ENCODE measurements at places on chromosomes 3 and 15.

DNA sequence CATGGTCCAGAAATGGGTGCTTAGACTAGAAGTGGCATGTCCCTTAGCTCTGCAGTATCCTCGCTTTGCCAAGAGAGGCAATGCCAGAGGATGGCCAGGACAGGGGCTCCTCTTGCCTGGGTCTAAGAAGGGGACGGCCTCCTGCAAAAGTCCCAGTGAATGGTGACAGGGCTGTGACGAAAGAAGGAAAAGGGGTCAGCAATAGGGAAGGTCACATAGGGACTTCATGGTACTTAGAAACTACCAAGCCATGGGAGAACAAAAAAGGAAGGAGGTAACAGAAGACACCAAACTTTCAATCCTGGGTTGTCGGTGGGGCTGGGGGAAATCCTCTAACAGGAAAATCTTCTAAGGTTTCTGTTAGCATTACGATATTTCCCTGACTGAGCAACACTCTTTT is 36.2 kb upstream of the ATOSA start:
- DNase-seq: no peak

GRCh38 chr3:106628407-106628806 is 748.8 kb upstream of the CCDC54 start:
- DNase-seq: no peak

DNA sequence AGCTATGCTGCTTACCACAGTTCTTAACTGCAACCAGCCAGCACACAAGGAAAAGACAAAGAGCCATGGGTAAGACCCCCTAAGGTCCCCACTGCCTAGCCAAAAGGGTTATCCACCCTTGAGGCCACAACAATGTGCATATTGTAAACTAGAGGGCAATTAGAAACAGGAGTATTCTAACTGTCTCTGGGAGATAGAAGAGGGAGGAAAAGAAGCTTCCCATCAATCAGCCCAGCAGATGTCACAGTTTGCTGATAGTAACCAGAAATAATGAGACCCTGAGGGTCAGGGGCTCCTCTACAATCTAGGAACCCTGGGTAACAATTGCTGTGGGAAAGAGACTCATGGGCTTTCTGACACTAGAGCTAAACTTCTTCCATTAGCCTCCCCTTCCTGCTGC is 20.6 kb upstream of the IFT57 start:
- no peak for DNase-seq

- peak; percentile 69 for DNase-seq
Observed at GRCh38 chr3:66407611-66408218, 93.1 kb downstream of the LRIG1 start.

DNA sequence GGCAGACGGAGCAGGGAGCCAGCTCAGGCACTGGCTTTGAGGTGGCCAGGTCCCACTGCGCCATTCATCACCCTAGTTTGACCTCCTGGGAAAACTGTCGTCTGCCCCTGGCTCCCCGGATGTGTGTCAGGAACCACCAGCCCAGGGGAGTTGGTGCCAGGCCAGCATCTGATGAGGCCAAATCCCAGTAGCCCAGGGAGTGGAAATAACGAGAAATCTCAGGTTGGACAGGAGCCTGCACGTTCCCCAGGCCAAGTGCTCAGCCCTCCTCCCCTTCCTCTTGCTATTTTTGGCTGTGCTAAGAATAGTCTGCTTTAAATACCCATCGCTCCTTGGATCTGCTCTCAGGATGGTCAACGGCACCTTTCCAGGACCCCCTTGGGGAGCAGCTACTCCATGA is 93.1 kb upstream of the RPL32 start:
- DNase-seq: no peak

DNA sequence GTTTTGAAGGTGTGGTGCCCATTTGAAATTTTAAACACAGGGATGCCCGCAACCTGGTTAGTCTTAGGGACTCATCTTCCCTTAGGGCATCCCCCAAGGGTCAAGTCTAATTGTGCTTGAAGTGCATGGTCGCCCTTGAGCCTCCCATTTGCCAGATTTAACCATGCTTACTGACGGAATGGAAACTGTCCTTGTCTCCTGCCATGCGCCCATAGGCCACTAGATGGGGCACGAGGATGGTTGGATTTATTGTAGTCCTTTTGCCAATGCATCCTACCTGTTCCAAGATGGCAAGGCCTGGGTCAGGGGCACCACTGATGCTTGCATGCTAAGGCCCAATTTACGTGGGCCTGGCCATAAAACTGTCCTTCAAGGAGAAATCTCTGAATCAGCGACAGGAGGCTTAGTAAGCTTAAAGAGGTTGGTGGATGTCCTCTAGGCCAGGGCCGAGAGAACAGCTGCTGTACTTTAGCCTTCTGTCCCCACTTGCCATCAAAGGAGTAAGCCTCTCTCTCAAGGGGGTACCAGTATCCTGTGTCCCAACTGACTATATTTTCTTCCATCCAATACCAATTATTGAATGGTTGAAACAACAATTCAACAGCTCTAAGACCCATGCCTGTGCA is 355.4 kb downstream of the OTOL1 start:
- DNase-seq: no peak

DNA sequence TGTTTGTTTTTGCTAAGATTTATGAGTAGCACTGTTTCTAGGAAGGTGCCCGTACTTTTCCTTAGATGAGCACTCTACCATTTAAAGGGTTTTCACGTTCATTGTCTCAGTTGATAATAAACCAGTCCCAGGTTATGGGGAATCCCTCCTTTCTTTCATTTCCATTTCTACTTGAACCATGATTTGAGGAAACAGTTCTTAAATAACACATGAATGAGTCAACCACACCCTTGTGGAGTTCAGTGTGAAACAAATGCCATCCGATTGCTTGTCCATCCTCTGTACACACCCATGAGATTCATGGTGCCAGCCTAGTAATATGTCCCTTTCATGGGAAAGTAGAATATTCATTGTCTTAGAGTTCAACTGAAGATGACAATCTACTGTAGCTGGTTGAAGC is 23.1 kb downstream of the CMTM8 start:
- no peak for DNase-seq

DNA sequence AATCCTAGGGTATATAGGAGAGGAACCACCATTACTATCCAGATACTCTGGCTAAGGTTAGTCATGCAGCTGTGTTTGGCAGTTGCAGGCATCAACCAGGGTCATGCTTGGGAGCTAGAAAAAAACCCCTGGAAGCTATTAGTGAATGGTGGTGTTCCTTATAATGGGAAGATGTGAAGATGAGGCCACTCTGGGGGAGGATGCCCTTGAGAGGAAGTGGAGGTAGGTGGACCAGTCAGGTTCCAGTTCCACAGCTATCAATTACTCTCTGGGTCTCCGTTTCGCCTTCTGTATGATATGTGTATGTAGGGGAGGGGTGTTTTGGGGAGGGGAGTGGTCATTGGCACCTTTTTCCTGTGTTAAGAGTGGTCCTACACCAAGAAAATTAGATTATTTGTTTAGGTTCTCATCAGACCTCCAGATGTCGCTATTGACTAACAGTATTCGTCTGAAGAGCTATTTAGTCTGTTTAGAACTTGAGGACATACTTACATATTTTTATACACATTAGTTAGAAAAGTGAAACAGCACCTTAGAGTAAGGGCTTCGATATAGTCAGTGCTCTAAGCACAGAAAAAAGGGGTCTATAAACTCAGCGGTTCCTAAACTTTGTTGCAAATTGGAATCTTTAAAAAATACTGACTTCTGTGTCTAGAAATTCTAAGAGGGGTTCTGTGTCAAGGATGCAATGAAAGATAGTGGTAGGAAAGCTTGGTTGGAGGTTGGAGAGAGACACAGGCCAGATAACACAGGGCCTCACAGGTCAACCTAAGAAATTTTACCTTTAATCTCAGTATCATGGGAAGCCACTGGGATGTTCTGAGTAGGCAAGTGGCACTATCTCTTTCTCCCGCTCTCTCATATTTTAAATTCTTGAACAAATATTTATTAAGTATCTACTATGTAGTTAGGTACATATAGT is 9.1 kb upstream of the HPS3 start:
- DNase-seq: no peak

DNA sequence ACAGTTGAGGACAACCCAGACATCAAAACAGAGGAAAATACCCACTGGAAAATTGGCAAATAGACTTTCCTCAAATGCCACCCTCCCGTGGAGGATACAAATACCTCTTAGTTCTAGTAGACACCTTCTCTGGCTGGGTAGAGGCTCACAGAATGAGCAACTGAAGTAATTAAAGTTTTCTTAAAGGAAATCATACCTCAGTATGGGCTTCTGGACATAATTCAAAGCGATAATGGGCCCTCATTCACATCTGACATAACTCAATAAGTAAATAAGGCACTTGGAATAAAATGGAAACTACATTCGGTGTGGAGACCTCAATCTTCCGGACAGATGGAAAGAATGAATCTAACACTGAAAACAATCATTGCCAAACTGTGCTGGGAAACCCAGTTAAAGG is 115.2 kb upstream of the PLCL2 start:
- DNase-seq: no peak

- no peak for DNase-seq
Observed at GRCh38 chr3:112136959-112137693, 4.1 kb upstream of the GCSAM start.

DNA sequence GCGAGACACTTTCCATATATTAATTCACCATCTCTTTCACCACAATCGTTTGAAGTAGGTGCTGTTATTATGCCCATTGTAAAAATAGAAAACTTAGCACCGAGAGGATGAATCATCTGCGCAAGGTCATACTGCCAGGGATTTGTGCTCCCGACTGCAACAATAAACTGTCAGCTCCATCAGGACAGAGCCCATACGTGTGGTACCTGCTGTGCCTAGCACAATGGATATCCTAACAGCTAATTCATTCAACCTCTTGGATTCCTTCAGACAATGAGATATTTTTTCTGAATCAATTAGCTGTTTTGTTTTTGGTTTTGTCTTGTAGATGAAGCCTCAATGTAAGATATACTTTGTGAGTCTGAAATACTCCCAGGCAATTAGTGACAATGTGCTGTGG is 32.3 kb upstream of the PROK2 start:
- DNase-seq: no peak

DNA sequence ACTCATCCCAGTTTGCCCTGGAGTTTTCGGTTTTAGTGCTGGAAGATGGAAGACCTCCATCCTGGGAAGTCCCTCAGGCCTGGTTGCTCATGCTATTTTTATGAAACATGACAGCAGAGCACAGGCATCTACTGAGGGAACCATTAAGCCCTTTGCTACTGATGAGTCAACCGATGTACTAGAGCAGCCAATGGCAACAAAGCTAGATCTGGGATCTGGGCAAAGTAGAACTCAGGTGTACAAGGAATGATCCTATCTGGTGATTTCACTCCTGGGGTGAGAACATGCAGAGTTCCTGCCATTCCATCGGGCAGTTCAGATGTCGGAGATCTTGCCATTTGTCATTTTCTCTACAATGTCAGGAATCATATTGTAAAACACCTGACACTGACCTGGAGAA is 166.2 kb upstream of the NSMCE3 start:
- no peak for DNase-seq

- DNase-seq: no peak
Observed at GRCh38 chr3:13401149-13401548, 19.0 kb downstream of the NUP210 start.

GRCh38 chr15:96701443-96701842 is 370.9 kb downstream of the NR2F2 start:
- no peak for DNase-seq

DNA sequence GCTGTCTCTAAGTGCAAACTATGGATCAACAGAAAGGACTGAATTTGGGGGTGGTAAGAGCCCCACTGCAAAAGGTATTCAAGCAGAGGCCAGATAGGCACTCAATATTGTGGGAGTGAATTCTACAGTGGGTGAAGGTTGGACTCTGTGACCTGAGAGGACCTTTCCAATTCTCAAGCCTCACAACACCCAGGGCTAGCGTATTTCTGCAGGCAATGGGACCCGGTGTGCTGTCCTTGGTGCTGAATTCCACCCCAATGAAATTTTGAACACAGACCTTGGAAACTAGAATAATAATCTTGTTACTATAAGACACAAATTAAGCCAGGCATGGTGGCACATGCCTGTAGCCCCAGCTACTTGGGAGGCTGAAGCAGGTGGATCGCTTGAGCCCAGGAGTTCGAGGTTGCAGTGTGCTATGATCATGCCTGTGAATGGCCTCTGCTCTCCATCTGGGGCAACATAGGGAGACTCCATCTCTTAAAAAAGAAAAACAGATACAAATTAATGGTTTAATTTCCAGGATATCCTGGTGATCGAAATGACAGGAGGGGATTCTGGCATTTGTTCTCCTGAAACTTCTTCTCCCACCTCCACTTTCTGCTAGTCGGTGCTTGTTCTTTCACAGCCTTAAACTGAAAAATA is 135.4 kb downstream of the RAB11A start:
- no peak for DNase-seq

DNA sequence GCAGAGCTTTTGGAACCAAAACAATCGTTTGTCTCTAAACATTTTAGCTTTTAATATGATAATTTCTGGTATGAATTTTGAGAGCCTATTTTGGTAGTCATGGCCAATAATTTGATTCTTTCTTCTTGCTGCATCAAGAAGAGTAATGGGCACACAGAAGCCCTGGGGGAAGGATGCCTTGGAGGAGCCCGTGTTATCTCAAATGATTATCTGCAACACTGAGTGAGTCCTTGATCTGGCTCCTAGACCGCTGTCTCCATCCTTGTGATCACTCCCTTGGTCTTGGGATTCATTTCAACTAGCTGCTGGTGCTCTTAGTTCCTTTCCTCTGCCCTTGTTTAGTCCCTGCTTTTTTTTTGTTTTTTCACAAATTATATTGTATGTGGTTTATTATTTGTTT is 77.9 kb upstream of the CCNL1 start:
- DNase-seq: no peak

- DNase-seq: no peak
Observed at GRCh38 chr15:58214591-58215340, 76.6 kb downstream of the AQP9 start.

- DNase-seq: no peak
Observed at GRCh38 chr3:3405131-3405530, 225.6 kb upstream of the CRBN start.

DNA sequence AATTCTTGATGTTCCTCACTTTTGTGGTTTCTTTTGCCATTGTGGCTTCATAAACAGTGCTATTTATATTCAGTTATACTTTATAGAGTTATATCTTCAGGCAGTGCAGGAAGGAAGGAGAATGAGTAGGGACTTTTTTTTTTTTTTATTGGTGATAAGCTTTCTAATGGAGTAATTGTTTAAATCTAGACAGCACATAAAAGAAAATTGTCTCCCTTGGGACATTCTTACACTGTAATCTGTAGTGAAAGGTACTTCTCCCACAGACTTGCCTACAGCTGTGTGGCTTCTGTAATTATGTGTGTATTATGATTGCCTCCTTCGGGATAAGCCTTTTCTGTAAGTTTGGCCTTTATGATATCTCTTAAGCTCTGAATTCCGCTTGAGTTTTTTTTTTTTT is 41.6 kb downstream of the WDR76 start:
- no peak for DNase-seq

GRCh38 chr3:159825216-159825854 is 163.3 kb upstream of the IL12A start:
- DNase-seq: no peak

All from activated T-cell treated with anti-CD3 and anti-CD28 coated beads for 4 hours (primary cell).